ENCODE measurements at places on chromosomes 5 and 9.

GRCh38 chr9:38384990-38385848, 7.3 kb upstream of the ALDH1B1 start:
- DNase-seq: no peak

GRCh38 chr5:42811591-42812446, at the start of gene SELENOP:
SELENOP (minus strand) TSS chr5:42811892; CDS start chr5:42808353, 3,539 bp downstream.
- no peak for DNase-seq

DNA sequence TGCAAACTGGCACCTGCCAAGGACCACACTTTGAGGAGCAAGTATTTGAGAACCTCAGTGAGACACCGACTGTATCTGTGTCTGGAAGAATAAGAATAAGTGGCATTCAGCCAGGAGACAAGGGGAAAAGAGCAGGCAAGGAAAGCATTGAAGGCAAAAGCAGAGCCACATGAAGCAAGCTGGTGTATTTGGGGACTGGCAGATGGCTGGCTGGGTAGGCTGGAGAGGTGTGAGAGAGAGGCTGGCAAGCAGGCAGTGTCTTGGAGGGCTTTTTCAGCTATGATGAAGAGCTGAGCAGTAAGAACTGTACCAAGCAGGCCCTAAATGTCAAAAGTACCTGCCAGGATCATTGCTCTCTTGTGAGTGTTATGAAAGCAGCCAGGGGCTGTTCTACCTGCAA, 14.1 kb upstream of the C5orf58 start:
- DNase-seq: no peak

DNA sequence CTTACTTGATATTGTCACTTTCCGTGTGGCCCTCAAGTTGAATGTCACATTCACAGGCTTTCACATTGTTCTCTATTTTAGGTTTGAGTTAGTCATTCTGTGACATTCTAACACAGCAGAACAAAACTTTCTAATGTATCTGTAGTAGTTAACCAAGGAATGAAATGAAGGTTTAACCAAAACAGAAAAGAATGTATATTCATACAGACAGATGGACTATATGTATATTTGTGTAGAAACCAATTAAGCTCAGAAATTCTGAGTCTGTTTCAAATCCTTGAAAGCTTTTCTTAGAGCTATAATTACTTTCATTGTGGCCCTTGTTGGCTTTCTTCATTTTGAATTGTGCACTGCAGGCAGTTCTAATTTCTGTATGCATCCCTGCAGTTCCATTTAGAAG, 654.7 kb downstream of the LRRC70 start:
- DNase-seq: no peak

DNA sequence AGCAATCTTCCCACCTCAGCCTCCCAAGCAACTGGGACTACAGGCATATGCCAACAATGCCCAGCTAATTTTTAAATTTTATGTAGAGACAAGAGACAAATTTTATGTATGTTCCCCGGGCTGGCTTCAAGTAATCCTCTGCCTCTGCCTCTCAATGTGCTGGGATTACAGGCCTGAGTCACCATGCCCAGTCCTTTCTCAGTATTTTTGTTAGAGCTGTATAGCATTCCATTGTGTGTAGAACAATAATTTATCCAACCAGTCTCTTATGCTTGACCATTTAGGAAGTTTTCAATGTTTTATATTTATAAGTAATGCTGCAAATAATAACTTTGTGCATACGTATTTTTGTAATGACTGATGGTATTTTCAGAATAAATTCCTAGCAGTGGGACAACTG, 38.9 kb upstream of the CTXN3 start:
- no peak for DNase-seq

DNA sequence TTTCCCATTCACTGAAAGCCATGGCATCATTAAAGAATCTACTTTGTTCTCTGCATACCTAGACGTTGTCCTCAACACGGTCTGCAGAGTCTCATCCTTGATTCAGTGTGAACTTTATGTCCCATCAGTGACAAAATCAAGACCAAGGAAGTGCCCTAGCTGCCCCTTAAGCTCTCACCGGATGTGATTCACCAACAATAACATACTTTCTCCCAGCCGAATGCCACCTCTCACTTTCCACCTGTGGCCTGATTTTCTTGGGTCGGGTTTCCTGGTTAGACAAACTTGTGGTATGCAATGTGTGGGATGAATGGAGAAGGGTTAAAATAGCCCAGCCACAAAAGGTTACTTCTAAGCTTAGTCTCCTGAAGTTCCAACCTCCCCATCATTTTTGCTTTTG, 145.3 kb upstream of the PAPPA start:
- no peak for DNase-seq

- DNase-seq: no peak
Observed at GRCh38 chr9:35522187-35522586, 32.3 kb downstream of the RUSC2 start.

- no peak for DNase-seq
Observed at GRCh38 chr5:13427827-13428557, 516.5 kb downstream of the DNAH5 start.

- DNase-seq: no peak
Observed at GRCh38 chr5:20367178-20367577, 379.2 kb upstream of the CDH18 start.

DNA sequence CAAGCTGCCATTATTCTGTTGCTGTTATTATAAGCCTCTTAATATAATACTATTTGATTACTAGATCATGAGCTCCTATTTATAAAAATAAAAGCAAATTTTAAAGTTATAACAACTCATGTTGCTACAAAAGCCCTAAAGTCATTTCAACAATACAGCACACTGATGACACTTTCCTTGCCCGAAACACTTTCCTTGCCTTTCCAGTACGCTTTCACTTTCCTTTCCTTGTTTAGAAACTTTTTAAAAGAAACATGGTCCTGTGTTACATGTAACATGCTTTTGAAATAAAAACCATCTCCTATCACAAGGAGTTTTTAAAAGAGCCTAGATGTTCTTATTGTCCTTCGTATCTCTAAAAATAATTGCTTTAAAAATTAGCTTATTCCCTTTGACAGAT, 688.4 kb downstream of the PTPRD start:
- no peak for DNase-seq

GRCh38 chr5:102154291-102154690, 141.8 kb downstream of the SLCO4C1 start:
- DNase-seq: no peak

DNA sequence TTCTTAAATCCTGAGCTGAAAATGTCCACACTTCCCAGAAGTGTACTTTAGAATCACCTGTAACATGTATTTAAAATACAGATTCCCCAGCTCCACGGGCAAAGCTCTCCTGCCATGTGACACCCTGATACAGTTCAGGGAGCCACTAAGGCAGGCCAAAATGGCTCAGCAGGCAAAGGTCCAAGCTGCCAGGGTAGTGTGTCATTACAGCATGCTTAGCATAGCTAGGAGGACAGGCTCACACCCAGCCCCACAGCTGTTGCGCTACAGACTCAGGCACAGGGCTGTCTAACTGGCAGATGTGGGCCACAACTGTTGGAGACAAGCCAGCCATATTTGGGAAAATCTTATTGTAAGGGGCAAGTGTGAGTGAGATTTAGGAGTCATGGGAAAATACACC, 73.0 kb downstream of the C9orf85 start:
- DNase-seq: no peak

DNA sequence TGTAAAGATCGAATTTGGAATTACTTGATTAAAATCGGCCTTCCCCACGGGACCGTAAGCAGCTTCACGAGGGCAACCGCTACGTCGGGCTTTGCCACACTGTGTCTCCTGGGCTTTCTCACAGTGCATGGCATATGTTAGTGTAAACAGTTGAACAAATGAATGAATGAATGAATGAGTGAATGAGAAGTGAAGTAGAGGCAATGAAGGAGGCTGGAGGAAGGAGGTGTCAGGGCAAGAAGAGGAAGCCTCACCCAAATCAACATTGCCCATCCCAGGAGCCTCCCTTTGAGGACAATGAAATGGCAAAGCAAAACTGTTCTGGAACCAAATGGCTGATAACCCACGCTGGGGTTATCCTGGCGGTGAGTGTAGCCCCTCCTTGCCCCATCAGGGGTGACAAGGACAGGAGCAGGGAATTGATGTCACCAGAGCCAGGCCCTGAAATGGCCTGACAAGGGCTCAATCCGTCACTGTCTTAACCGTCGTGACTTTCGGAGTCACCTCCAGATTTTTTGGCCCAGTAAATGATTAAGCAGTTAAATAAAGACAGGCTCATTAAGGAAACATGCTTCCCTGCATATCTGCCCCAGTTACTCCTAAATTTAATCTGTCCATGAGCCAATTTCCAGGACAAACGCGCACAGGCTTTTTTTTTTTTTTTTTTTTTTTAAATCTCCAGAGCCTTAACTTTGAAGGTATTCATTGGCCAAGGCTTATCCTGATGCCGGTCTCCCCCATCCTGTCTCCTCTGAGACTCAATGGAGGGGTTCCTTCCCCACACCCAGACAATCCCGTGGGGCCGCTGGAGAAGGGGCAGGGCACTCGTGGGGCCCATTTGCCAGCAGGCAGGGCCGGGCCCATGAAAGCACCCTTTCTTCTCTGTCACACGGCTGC, 88.4 kb upstream of the BOD1 start:
- no peak for DNase-seq

- no peak for DNase-seq
Observed at GRCh38 chr9:124042201-124042721, 30.7 kb downstream of the LHX2 start.

- no peak for DNase-seq
Observed at GRCh38 chr5:144144956-144145751, 25.3 kb downstream of the YIPF5 start.

GRCh38 chr5:158450751-158451171, 591.8 kb upstream of the CLINT1 start:
- DNase-seq: no peak

- DNase-seq: no peak
Observed at GRCh38 chr5:132049559-132049958, 10.9 kb upstream of the IL3 start.

DNA sequence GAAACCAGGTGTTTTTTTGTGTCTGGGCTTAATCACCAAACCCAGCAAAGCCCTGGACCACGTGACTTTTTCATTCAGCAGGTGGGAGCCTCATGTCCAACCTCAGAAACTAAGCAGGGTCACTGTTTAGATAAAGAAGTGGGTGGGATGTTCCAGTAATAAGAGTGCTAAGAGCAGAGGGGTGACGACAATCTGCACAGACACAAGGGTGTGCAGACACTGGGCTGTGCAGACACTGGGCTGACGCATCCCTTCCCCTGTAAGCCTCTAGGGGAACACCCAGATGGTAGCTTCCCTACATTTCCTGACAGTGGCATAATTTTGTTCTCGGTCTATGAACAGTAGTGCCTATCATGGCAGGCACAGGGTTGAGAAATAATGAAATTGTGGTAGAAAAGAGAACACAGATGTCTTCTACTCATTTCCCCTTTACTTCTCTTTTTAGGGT, 85.1 kb downstream of the SAXO1 start:
- no peak for DNase-seq

GRCh38 chr5:136028782-136029742, at the start of gene TGFBI:
TGFBI (plus strand) TSS chr5:136028988; CDS start chr5:136029056, 68 bp downstream.
- no peak for DNase-seq

- DNase-seq: no peak
Observed at GRCh38 chr9:113600023-113600823, 136.7 kb downstream of the RGS3 start.

DNA sequence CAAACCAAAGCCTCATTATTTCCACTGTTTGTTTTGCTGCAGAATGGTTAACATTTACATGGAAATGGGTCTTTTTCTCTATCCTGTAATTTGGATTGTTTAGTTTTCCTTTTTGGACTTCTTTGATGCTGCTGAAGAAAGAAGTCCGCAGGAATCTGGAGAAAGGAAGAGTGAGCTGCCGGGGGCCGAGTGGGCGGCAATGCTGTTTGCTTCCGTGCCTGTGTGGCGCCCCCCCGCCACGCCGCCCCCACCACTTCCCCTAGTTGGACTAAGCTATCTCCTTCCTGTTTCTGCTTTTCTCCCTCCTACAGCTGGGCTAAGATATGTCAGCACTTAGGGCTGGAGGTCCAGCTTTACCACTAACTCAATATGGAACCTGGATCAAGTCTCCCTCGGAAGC, 39.7 kb downstream of the ACTL7B start:
- DNase-seq: peak; percentile 33

DNA sequence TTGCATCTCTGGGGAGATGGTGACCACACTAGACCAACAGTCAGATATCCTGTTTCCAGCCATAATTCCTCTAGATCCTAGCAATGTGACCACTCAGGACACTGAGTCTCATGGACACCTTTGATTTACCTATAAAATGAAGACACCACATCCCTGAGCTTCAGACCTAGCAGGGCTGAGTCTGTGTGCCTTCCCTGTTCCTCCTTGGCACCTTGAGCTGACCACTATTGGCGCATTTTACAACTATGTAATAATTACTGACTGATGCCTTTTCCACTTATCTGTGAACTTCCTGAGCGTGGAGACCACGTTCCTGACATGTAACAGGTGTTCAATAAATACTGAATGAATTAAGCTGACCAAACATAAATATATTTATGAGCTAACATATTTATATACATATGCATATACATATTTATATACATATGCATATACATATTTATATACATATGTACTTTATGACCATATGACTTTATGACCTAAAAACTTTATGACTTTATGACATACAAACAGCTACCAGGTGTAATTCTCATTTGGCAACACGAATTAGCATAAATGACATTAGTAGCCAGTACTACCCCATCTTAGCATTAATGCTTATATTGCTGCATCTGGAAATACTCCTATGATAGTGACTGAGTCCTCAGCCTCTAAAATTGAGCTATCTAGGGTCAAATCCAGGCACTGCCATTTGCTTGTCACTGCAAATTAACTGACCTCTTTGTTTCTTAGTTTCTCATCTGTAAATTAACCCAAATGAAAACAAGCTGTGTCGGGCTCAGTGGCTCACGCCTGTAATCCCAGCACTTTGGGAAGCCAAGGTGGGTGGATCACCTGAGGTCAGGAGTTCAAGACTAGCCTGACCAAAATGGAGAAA, 150.6 kb downstream of the GNA14 start:
- DNase-seq: no peak

- DNase-seq: no peak
Observed at GRCh38 chr9:121783521-121784507, 132.4 kb downstream of the DAB2IP start.

GRCh38 chr5:1462358-1462757, 17.1 kb upstream of the SLC6A3 start:
- DNase-seq: no peak

- DNase-seq: peak; percentile 11
Observed at GRCh38 chr5:6236858-6237481, 141.4 kb downstream of the MED10 start.

DNA sequence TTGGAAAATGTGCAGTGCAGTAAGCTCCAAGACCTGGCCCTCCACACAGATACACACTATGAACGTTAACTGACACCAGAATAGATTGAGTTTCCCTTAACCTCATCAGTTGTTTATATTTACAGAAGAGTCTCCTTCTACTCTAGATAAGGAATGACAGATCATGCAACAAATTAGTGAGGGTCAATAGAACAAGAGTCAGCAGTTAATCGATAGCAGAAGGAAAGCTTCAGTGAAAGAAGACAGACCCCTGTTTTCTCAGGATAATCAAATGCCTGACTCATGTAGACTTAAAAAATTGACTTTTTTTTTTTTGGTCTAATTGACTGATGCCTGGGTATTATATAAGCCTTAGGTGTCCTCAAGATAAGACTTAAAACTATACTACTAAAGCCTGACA, 179.9 kb downstream of the DTWD2 start:
- DNase-seq: no peak

- DNase-seq: no peak
Observed at GRCh38 chr5:20605732-20606525, 617.9 kb upstream of the CDH18 start.

- no peak for DNase-seq
Observed at GRCh38 chr9:127121628-127122175, 733 bp downstream of the ANGPTL2 start.

- no peak for DNase-seq
Observed at GRCh38 chr5:113031557-113031956, 55.0 kb downstream of the DCP2 start.

- no peak for DNase-seq
Observed at GRCh38 chr9:76880210-76880609, 25.7 kb downstream of the PRUNE2 start.

All from B cell (primary cell).